Camera-type eye (tissue), 1 donor: ENCODE measurements at places on chromosomes 6 and 20. TPM values are rescaled to one million over a fixed set of nuclear protein-coding genes. Genes with fewer than 3 reads are reported as not detected.

The TMEM74B gene
- 7.1 TPM for total RNA-seq

The HLA-DOA gene
- total RNA-seq = 0.71 TPM

The C2 gene
- 6.2 TPM for total RNA-seq

The YTHDF1 gene
- 37.3 TPM for total RNA-seq
